ENCODE measurements at places on chromosomes 2 and 18.
A peak's percentile ranks its signal among the peaks of the same experiment; 100 is the strongest.

- DNase-seq: no peak
These were observed 11.1 kb upstream of the SLC66A3 start for GRCh38 chr2:11144077-11144737.

GRCh38 chr2:103249462-103249861 lies 487.6 kb downstream of the TMEM182 start:
- no peak for DNase-seq

DNA sequence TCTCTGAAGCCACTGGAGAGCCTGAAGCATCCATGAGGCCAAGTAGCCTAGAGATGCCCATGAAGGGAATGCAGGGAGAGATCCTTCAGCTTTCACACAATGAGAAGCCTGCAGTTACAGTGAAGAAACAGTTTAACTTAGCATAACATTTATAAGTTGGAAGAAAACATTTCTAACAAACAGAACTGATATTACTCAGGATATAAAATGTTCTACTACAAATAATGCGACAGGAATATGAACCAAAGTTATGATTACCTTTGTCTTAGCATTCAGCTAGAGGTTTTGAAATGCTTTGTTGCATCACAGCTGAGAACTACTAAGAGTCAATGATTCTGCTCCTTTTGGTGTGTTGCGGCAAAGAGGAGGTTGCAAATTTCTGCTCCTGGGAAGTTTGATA lies 6.9 kb upstream of the KYNU start:
- DNase-seq: no peak

DNA sequence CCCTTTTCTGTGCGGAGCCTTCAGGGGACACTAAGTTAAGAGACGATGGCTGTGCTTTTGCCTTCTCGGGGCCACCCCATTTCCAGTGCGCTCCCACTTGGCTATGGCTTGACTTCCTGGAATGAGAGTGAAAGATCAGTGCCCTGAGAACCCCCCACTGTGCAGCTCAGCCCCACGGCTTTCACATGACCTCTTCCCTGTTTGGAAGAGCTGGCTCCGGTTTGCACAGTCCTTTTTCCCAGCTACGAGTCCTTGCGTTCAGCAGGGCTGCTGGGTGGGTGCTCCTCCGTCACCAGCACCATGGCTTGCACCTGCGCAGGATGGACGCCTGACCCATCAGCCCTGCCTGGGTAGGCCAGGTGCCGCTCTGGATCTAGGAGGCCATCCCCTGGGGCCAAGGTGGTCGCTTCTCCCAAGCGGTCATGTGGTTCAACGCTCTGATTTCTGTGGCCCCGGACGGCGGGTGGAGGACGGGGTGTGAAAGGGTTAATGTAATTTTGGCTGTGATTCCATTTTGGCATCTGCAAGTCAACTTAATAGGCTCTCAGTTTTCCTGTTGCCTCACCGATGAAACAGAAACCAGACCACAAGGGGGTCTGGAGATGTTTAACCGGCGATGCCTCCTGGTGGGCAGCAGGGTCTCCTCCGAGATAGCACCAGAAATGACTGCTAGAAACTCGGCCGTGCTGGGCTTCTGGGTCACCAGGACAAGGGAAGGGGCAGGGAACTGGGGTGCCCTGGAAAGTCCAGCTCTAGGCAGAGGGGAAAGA lies 113.1 kb upstream of the HAAO start:
- peak; percentile 84 for DNase-seq

GRCh38 chr18:22488554-22488953 lies 70.8 kb upstream of the CTAGE1 start:
- no peak for DNase-seq

- no peak for DNase-seq
These were observed 65.1 kb downstream of the INPP4A start for GRCh38 chr2:98509542-98510321.

DNA sequence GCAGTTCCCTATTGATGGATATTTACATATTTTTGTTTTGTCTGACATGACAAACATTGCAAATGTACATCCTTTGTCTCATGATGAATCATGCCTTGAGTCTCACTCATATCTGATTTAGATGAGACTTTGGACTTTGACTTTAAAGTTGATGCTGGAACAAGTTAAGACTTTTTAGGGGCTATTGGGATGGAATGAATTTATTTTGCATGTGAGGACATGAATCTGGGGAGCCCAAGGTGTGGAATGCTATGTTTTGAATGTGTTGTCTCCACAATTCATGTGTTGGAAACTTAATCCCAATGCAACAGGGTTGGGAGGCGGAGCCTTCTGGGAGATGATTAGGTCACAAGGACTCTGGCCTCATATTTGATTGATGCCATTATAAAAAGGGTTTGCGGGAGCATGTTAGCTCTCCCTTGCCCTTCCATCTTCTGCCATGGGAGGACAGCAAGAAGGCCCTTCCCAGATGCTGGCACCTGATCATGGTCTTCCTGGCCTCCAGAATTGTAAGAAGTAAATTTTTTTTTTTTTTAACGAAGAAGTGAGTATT lies 29.1 kb upstream of the INO80D start:
- DNase-seq: no peak

GRCh38 chr2:70087702-70088597 lies 673 bp downstream of the PCBP1 start:
- DNase-seq: peak; percentile 48

DNA sequence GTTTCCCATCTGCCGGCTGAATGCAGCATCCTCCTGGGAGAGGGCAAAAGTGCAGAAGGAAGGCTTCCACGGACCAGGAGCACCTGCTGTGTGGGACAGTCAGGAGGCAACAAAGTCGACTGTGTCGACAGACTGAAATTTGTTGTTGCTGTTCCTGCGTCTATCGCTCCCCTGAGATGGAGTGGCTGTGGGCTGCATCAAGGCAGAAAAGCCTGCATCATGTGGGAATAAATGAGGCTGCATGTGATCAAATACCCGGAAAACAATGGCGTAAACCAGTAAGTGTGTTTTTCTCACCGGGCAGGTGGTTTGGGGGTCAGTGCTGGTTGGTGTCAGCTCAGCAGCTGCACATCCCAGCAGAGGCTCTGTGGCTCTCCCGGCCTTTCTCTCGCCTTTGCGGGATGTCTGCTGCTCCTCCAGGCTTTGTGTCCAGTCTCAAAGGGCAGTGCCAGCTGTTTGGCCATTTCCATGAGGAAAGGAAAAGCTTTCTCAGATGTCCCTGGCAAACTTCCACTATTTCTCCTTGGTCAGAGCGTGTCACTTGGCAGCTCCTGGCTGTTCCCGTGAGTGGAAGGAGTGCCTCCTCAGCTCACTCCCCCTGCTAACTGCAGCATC lies 262.4 kb downstream of the NDUFA10 start:
- no peak for DNase-seq

GRCh38 chr18:56983275-56983992 lies 163.5 kb upstream of the BOD1L2 start:
- DNase-seq: no peak
